ENCODE measurements at places on chromosomes 3 and 15.

DNA sequence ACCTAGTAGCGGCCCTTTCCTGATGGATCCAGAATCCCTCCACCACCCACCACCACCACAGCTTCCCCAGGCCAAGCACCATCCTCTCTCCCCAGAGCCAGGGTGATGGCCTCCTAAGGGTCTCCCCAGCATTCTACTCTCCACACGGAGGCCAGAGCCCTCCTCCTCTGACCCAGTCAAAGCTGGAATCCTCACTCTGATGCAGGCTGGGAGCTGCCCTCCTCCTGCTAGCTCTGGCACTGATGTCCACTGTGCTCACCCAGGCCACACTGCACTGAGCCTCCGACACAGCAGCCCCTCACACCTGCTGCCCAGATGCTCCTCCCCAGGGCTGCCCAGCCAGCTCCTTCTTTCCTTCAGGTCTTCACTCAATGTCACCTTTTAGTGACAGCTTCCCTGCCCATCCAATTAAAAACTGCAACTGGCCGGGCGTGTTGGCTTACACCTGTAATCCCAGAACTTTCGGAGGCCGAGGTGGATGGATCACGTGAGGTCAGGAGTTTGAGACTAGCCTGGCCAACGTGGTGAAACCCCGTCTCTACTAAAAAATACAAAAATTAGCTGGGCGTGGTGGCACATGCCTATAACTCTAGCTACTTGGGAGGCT lies 21.0 kb downstream of the XXYLT1 start:
- DNase-seq = no peak

DNA sequence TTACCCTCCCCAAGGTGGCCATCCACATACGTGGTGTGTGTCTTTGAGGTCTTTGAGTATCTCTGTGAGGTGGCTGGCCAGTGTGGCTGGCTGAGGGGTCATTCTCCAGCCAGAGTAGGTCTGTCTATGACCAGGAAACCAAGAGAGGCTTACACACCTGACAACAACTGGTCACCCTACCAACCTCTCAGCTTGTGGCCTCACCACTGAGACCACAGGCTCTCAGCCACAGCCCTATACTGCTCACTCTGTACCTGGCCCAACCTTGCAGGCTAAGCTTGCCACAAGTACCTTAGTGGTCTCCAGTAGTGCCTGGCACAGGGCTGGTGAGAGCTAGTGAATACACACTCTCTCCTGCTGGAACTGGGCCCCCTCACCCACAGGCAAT lies 5.1 kb downstream of the HEMK1 start:
- no peak for DNase-seq

- DNase-seq = no peak
These were observed 53.4 kb downstream of the RPLP1 start for GRCh38 chr15:69505956-69506556.

GRCh38 chr3:118960876-118961450 lies 73.7 kb downstream of the IGSF11 start:
- no peak for DNase-seq

GRCh38 chr15:67784090-67784781 lies 41.1 kb upstream of the SKOR1 start:
- DNase-seq = no peak

DNA sequence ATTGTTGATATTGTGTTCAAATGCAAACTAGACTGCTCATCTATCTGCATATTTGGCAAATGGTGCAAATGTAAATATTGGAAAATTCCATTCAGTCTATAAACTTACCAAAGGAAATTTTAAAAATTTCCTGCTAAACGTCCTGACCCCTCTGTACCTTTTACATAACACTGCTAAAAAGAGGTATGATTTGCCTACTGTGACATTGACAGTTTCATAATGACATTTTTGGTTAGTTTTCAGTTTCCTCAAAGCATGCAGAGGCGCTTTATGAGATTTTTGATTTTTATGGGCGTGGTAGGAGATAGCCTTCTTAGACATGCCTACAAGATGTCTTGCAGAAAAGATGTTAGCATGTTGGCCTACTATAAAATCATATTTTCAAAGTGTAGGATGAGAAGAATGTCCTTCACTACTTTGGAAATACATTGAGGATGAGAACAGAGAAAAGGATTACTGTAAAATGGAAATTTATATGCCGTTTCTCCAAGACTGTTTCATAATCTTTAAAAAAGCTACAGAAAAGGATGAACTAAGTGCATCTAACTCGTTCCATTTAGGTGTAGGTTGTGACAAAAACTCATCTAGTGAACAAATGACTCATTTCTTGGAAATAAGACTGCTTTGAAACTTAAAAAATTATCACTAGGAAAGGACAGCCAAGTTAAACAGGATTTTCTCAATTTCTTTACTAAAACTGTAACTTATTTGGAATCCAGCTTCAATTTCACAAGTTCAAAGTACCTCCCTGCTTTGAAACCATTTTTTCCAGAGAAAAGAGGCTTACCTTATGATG lies 14.5 kb upstream of the ISLR start:
- DNase-seq = no peak

- no peak for DNase-seq
These were observed 66.9 kb downstream of the CCNL1 start for GRCh38 chr3:157093096-157093495.

GRCh38 chr15:61025781-61026180 lies 203.3 kb downstream of the RORA start:
- no peak for DNase-seq

GRCh38 chr3:193145248-193145647 lies 95.8 kb upstream of the PLAAT1 start:
- no peak for DNase-seq

- no peak for DNase-seq
These were observed 39.3 kb upstream of the UACA start for GRCh38 chr15:70802629-70803028.

- DNase-seq = no peak
These were observed 9.8 kb upstream of the PLSCR1 start for GRCh38 chr3:146554151-146554760.

- no peak for DNase-seq
These were observed 4.5 kb upstream of the MRPS22 start for GRCh38 chr3:139339219-139339906.

DNA sequence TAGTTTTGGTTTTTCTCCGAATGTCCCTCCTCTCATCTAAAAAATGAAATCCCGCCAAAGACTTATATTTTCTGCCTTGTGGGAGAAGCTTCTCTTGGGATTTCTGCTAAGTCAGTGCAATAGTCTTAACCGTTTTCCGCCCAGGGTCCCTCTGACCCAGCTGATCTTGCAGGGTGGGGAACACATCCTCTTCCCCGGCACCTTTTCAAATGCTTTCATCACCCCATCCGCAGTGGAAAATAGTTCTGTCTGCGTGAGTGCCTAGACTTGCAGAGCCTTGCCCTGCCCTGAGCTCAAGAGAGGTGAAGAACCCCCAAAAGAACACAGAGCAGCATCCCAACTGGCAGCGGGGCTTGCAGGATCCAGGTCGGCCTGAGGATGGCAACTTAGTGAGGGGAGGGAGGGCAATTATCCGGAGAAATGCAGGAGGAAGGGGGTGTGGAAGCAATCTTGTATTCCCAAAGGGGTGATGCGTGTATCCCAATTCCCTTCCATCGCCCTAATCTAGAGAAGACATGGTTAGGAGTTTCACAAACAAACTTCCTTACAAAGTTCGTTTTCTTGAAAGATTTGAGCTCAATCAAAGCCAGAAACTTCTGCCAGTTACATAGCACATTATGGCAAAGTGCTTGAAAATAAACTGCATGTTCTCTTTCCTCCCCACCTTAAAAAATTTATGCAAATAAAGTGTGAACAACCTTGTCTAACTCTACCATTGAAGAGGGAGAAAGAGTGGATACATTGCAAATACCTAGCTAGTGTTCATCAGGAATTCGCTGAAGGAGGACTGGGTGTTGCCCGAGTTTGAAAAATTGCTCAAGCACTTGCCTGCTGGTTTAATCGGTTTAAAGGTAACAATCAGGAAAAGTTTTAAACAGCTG lies 79.9 kb downstream of the NR2F2 start:
- no peak for DNase-seq

- no peak for DNase-seq
These were observed 251.5 kb downstream of the CLSTN2 start for GRCh38 chr3:140186421-140186920.

DNA sequence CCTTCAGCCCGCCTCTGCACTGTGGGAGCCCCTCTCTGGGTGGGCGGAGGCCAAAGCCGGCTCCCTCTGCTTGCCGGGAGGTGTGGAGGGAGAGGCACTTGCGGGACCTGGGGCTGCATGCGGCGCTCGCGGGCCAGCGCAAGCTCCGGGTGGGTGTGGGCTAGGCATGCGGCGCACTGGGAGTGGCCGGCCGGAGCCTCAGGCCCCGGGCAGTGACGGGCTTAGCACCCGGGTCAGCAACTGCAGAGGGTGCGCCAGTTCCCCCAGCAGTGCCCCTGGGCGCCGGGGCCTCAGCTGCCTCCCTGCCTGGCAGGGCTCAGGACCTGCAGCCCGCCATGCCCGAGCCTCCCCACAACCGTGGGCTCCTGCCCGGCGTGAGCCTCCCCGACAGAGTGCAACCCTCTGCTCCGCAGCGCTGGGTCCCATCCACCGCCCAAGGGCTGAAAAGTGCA lies 98.9 kb upstream of the POU1F1 start:
- DNase-seq = no peak

GRCh38 chr15:67307156-67307555 lies 52.6 kb downstream of the IQCH start:
- no peak for DNase-seq

GRCh38 chr3:29239376-29239775 lies 41.5 kb upstream of the RBMS3 start:
- no peak for DNase-seq

GRCh38 chr3:184336547-184337398 lies 627 bp upstream of the FAM131A start:
- no peak for DNase-seq

DNA sequence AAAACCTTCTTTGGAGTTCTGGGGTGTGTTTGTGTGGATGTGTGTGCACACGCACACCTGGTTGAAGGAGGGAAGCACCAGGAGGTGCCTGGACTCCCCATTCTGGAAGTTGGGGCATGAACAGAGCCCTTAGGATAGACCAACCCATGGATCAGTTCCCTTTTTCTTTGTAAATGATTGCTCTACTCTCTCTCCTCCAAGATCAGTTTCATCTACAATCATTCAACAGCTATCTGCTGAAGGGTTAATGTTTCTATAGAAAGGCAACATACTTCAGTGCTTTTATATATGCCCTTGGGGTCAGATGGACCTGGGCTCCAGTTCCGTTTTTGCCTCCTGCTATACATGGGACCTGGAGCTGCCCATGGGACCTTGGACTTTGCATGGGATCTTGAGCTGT lies 352.1 kb upstream of the CFAP20DC start:
- DNase-seq = no peak

GRCh38 chr3:184440151-184440550 lies 60.3 kb downstream of the CHRD start:
- no peak for DNase-seq

- DNase-seq = no peak
These were observed 161.1 kb upstream of the BCL6 start for GRCh38 chr3:187906416-187906815.

- DNase-seq = no peak
These were observed 2.5 kb upstream of the NLGN1 start for GRCh38 chr3:173395073-173395411.

- DNase-seq = no peak
These were observed 510.2 kb downstream of the NTRK3 start for GRCh38 chr15:87746333-87746732.

DNA sequence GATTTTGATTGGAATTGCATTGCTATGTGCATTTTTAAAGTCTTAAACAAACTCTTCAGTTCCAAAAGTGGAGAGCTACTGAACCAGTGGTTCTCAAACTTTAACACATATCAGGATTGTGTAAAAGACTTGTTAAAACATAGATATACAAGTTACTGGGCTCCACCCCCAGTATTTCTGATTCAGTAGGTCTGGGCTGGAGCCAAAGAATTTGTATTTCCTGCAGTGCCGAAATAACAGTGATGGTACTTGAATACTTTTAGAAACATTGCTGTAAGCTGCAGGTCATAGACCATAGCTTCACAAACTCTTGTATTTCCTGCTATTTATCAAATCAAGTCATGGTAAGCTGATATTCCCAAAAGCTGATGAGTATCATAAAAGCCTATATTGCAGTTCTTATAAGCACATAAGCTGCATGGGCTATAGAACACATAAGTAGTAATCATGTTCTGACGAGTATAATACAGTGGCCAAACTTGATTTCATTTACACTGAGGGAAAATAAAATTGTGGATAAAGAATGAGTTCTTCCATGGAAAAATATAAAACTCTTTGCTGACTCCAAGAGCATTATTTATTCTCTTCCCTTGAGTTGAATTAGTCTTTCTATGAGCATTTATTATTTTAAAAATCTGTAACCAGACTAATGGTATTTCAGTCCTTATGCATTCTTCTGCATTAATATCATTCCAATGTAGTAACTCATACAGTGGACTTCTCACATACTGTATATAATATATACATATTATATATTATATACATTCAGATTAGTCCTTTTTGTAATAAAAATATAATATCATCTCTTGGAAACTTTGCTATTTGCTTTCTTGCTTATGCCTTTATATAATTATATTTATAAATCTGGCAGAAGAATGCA lies 550.5 kb upstream of the AGTR1 start:
- no peak for DNase-seq

GRCh38 chr3:169822983-169823382 lies 10.3 kb upstream of the LRRC34 start:
- DNase-seq = no peak

DNA sequence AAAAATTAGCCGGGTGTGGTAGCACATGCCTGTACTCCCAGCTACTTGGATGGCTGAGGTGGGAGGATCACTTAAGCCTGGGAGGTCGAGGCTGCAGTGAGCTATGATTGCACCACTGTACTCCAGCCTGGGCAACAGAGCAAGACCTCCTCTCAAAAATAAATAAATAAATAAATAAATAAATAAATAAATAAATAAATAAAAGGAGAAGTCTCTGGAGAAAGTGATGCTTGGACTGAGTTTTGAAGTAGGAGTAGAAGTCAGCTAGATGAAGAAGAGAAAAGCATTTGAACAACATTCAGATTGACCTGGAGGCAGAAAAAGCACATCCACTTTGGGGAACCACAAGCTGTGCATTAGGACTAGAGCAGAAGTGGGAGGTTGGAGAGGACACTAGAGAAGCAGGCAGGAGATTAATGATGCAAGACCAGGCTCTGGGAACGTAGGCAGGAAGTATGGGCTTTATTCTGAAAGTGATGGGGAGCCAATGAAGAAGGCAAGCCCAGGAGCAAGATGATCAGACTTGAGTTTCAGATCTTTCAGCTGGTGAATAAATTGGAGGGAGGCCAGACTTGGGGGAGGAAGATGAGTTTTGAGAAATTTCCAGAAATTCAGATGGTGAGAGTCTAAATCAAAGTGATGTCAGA lies 48.7 kb downstream of the KLHL6 start:
- no peak for DNase-seq

- no peak for DNase-seq
These were observed 18.6 kb downstream of the NEK4 start for GRCh38 chr3:52752045-52752660.

Measured in WTC11 (cell line).